ENCODE measurements at places on chromosomes 5 and 9.

DNA sequence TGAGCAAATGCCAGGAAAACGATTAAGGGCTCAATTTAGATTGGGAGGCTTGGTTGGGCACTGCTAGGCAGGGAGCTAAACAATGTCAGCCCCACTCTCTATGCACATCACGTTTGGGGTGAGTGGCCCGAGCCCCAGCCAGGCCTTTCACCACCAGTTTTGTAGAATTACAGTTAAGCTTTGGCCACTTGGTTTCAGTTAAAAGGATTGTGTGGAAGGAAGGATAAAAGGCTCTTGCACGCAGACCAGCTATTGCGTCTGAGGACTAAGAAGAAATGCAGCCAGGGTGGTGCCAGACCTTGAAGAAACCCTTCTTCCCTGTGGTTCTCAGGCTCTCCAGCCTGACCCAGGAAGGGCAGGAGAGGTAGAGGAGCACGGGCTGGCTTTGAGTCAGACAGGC lies 125.3 kb upstream of the SLC44A1 start:
- no peak for DNase-seq

DNA sequence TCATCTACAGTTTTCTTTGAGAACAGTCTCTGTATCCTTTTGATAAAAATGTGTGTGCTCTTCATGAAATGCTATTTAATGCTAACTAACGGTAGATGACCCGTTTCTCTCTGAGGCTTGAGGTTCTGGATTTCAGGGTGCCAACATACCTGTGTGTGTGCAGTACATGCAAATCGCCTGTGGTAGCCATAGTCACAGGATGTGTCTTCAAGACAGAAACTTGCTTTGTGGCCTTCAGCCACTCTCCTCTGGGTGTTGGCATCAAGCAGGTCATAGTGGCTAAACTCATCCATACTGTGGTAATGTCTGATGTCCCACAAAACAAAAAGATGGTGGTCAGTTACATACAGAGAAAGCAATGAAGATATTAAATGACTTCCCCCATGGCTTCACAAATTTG lies 4.2 kb downstream of the LOX start:
- DNase-seq = no peak

DNA sequence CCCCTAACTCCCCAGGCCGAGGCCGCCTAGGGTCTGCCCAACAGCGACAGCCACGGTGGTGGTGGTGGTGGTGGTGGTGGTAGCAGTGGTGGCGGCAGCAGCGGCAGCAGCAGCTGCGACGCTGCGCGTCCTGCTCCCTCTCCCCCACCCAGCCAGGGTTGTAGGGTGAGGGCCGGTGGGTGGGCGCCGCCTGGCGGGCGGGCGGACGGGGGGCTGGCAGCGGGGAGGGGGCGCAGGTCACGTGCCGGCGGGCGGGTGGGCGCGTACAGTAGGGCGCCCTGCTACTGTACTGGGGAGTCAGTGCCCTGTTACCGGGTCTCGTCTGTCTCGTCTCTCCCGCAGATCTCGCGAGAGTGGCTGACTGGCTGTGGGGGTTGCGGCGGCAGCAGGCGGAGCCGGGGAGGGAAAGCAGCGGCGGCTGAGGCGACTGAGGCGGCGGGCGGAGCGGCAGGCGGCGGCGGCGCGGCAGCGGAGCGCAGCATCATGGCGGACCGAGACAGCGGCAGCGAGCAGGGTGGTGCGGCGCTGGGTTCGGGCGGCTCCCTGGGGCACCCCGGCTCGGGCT lies at the start of gene PURA:
Gene PURA, plus strand, starts transcription at position 411 of the 565 bp plus-strand sequence. Its CDS starts 73 bp downstream, at position 484.
- peak; percentile 79 for DNase-seq

DNA sequence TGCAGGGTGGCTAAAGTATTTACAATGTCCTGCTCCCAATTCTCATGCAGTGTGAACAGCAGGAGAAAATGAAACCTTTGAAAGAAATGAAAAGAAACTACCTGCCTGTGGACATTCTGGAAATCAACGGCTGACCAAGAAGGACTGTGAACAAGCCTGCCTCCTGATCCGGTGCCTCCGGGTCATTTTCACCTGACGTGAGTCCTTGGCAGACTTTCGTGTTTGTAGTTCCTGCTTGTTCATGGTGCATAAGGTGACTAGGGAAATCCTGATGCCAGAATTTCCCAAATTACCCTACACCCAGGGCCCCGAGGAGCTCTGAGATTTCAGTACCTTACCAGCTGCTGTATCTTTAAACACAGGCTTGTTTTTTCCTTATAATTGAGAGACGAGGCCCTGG lies 317.5 kb downstream of the TLE1 start:
- DNase-seq = no peak

DNA sequence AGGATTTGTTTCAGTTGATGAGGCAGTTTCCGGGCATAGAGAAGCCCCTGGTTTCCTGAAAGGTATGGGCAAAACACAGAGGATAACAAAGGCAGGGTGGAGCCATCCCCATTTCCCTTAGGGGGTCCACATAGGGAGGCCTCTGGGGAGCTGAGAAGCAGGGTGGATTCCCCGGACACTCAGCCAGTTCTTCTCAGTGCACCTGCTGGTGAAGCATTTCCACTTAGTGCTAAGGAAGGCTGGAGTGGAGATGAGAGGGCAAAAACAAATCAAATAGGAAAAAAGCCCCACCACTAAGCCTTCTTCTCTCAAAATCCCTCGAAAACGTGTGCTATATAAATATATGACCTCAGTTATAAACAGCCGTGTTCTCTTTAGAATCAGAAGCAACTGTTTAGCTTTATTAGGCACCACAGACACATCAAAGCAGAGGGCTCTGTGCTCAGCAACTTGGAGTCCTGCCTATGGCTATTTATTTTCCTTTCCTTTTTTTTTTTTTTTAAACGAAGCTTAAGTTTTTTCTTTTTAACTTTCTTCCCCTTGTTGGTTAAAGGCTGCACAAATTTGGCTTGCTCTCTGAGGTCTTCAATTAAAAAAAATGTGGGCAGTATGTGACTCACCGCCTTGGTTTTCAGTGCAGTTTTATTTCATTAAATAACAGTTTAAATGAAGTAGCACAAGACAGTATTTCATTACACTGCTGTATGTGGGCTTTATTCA lies 67.7 kb downstream of the PRDM6 start:
- no peak for DNase-seq

DNA sequence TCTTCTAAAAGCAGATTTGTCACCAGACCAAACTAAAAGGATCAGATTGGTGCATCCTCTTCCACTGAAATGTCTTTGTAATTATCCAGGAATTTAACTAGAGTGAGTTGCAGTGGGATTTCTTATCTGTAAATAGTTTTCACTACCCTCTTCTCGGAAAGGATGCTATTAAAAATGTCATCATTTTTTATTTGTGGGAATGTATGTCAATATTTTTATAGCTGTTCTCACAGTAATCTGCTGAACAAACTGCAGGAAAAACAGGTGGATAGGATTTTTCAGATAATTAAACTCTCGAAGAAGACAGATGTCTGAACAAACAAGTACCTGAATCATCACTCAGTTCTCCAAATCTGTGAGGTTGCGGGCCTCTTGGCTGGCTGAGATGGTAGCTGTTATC lies 62.7 kb downstream of the RAB14 start:
- DNase-seq = no peak

DNA sequence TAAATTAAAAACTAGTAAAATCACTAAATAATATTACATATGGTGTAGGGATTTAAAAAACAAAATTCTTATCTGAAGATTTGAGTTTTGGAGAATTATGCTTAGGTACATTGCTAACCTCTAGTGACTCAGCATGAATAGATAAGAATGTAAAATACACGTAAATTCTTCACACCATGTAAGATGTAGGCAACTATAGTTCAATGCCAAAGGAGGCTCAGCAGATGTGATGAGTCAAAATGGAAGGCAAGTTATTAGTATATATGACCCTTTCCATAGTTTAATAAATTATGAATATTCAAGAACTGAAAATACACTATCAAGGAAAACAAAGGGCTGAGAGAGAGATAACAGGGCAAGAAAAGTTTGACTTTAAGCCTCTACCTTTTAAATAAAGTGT lies 79.0 kb downstream of the MRPS30 start:
- no peak for DNase-seq

DNA sequence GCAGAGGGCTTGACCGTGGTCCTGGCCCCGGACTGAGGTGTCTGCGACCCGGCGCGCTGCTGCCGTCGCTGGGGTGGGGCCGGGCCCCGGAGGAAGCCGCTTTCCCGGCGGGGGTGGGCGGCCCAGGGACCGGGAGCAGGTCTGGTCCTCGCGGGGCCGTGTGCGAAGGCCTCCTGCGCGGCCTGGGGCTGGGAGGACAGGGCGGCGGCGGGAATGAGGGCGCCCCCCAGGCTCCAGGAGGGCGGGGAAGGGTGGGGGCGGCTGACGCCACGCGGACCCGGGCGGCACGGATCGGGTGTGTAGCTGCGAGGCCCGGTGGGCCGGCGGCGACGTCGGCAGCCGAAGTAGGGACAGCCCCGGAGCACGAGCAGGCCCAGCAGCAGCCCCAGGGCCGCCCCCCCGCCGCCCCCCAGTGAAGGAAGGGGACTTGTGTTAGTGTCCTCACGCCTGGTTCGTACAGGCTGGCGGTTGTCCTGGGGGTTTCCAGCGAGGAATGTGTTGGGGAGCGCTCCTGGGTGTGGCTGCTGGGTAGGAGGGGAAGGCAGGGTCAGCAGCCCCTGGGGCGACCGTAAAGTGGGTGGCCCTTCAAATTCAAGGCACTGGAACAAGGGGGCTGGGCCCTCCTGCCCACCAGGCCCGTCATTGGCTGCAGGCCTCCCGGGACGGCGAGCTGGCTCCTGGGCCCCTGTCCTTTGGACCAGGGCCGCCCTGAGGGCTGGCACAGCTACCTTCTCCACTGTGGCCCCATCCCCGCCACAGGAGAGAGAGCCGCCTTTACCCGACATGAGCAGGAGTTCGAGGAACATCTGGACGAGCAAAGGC lies 597 bp upstream of the TMEM250 start:
- no peak for DNase-seq

GRCh38 chr9:16521868-16522411 lies 348.5 kb downstream of the BNC2 start:
- no peak for DNase-seq

DNA sequence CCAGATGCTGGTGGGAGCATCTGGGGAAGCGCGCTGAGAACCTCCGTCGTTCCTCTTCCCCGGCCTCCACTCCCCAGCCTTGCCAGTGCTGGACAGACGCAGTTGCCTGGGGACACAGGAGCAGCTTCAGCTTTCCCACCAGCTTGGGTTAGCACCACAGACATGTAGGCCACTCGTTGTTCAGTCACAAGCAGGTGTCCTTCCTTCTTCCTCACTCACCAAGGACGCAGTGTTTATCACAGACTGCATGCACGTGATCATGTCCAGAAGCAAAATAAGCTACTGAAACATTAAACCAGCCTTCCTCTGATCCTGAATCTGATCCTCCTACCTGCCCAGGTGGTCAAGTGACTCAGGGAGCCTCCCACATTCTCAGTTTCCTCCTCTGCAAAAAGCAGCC lies 232.9 kb downstream of the SYK start:
- no peak for DNase-seq

- no peak for DNase-seq
Observed at GRCh38 chr9:113521693-113522255, 58.2 kb downstream of the RGS3 start.

DNA sequence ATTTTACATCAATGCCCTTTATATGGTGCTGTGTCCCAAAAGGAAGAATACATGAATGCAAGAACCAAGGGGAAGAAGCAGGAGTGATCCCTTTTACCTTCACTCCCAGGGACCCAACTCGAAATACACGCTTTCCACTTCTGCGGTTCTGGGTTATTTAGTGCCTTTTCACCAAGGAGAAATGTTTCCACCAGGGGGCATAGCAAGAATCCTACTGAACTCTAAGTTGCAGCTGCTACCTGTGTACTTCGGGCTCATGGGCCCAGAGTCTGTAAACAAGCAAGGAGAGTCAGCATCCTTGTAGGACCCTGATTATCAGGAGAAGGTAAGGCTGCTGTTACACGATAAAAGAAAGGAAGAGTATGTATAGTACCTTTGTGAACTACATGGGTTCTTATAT lies 45.7 kb downstream of the DPYSL3 start:
- no peak for DNase-seq

DNA sequence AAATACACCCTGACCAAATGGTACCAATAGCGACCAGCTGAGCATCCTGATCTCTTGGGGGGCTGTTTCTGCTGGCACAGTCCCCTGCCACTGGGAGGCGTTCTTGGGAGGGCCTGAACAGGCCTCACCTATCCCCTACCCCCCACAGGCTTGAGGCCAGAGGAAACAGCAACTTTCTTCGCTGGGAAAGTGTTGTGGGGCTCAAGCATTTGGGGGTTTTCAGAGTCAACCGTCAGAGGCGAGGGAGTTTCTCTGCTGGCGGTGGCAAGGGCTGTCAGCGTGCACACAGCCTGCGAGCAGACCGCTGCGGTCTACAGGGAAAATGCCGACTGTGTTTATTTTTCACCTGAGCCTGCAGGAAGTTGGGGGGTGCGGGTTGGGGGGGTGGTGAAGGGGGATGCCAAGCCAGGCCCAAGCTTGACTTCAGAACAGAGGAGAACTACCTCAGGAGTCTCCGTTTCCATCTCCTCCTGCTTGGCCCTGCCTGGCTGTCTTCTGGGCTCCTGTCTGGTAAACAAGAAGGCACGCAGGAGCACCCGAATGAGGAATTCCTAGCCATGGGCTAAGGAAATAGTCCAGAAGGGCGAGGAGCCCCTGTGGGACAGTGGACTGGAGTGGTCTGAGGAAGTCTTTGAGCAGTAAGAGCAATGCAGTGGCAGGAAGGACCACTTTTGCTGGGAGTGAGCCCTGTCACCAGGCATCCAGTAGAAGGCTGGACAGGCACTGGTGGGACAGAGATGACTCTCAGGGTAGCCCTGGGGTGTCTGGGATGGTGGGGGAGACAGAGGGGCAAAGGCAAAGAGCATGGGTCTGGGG lies 18.1 kb downstream of the TCF7 start:
- DNase-seq = no peak

GRCh38 chr9:38727497-38728001 lies 7.6 kb upstream of the FAM240B start:
- DNase-seq = no peak

- no peak for DNase-seq
Observed at GRCh38 chr5:146662229-146662628, 146.2 kb upstream of the GPR151 start.

GRCh38 chr5:148491015-148491792 lies 107.4 kb downstream of the FBXO38 start:
- no peak for DNase-seq

DNA sequence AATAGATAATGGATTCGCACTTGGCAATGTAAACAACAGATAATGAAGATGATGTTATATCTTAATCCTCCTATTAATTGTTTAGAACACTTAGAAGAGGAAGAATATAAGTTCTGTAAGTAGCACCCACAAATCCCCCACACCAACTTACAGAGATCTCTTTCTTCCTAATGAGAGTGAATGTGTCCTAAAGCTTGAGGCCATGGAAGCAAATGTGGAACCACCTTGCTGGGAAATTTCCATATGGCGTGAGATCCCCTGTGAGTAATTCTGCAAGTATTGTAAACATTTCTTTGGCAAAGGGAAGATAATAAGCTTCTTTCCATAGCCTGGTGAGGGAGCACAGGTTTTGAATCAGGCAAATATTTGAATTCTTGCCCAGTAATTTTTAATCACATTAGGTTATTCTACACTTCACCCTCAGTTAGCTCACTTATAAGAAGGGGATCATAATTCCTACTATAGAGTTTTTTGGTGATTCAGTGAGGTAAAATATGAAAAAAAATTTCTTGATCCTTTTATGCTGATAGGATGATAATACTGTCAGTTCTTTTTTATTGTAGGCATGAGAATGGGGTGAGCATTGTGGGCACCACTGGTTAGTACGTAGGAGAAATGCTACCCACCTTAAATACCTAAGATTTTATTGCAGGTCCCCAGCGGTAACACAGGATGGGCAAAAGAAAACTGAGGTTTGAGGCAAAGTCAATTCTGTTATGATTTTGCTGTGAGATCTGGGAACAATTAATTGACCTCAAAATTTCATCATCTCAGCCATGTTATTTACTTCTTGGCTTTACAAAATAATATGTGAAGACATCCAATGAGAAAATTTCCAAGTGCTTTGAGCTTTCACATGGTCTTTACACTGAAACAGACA lies 574.8 kb downstream of the PSAT1 start:
- no peak for DNase-seq
